ENCODE measurements at places on chromosomes 3 and 15. TPM values are rescaled to one million over a fixed set of nuclear protein-coding genes. Genes with fewer than 3 reads are reported as not detected.

GRCh38 chr3:89059211-89059925 lies 48.1 kb upstream of the EPHA3 start:
- DNase-seq, result no peak

GRCh38 chr3:71149959-71150954 lies 433.3 kb downstream of the FOXP1 start:
- DNase-seq, result no peak

DNA sequence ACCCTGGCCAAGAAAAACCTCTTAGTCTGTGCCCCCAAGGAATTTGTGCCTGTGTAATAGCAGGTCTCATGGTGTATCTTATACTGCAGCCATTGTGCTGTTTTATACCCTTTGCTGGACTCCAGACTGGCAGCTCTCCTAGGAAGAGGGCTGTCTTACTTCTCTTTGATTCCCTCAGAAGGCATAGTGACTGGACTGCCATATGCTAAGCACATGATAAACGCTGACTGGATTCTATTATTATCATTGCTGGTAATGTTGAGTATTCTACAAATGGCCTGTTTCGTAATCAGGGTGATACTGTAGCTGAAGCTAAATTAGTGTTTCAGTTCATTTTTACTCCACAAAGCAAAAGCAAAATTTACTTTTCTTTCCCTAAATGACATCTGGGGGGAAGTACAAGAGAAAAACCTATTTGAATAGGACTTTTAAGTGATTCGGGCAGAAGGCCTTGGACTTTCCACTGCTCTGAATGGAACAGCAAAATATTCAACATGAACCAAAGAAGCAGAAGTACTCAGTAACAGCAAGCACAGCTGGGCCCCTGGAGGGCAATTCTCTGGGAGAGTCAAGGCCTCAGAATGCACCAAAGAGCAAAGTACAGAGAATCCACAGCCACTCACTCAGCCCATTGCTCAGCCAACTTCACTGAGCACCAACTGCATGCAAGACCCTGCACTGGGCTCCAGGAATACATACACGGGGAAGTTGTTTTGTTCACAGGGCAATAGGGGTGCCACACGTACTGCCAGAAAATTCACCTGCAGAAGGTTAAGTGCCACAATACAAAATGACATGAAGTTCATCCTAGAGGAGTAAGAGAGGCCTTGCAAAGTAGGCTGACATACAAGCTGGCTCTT lies 7.9 kb upstream of the BCL2A1 start:
- no peak for DNase-seq

Gene ABCC5
- 37.6 TPM for total RNA-seq

- no peak for DNase-seq
These were observed 117.9 kb downstream of the MITF start for GRCh38 chr3:69856965-69857705.

DNA sequence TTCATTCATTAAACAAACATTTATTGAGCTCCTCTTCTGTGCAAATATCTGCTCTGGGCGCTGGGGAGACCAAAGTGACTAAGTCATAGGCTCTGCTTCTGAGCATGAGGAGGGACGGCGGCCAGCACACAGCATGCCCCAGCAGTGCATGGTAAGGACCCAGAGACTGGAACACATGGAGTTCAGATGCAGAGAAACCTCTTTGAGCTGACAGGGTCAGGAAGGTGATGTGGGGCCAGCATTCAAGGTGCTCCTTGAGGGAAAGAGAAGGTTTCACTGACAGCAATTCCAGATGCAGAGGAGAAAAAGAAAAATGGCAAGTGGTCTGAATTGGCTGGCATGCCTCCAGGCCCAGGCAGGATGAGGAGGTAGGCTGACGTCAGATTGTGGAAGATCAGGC lies 234.5 kb downstream of the UACA start:
- DNase-seq, result no peak

- no peak for DNase-seq
These were observed 266.2 kb upstream of the LYSMD4 start for GRCh38 chr15:99999282-100000070.

Gene CDAN1
- total RNA-seq, result 20.0 TPM

Gene CACNA1D
- total RNA-seq, result 1.9 TPM

DNA sequence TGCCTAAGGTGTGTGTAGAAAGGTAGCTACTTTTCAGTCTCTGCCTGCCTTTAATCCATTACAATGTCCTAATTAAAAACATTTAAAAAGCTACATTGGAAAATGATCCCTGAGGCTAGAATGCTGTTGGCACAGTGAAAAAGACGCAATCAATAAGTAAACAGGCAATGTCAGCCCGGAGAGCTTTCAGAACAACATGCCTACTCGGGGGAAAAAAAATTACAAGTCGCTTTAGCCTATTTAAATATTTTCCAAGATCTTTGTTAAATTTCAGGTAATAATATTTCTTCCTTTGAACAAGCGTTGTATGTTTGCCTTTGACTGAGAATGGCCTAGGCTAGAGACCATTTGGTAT lies 46.6 kb upstream of the CD47 start:
- no peak for DNase-seq

DNA sequence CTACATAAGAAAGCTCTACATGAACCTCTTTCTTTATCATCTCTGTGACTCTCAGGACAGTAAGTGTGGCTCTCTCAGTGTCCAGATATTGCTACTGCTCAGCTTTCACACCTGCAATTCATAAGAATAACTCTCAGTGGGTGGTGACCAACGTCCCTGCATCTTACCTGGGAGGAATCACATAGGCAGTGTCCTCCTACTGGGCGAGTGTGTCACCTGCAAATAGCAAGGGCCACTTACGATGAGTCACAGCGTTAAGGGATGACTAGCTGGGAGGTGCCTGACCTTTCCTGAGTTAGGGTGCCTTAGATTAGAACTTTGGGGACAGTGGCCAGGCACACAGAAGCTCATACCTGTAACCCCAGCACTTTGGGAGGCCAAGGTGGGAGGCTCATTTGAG lies 90.8 kb upstream of the C3orf80 start:
- peak; percentile 37 for DNase-seq

DNA sequence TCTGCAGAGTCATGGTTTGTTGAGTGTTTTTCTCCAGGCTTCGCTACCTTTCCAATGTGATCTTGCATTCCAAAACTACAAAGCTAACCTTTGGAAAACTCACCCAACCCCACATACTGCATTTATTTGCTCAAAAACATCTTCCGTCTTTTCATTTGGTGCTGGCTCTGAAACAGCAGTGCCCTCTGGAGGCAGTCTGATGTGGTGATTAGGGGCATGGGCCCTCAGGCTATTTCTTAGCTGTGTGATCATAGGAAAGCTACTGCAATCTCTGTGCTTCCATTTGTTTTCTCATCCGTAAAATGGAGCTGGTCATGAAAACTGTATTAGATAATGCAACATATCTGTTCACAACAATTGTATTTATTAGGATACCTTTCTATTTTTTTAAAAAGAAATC lies 47.0 kb downstream of the MTHFS start:
- peak; percentile 60 for DNase-seq

GRCh38 chr15:52071570-52071969 lies 41.0 kb downstream of the BCL2L10 start:
- no peak for DNase-seq

- DNase-seq, result no peak
These were observed 43.1 kb downstream of the BHLHE40 start for GRCh38 chr3:5022187-5022965.

- DNase-seq, result peak; percentile 38
These were observed 20.2 kb upstream of the CORO2B start for GRCh38 chr15:68558318-68559305.

- peak; percentile 93 for DNase-seq
These were observed 49.4 kb upstream of the AKAP13 start for GRCh38 chr15:85330901-85331588.

GRCh38 chr3:17239417-17239816 lies 354.7 kb downstream of the PLCL2 start:
- no peak for DNase-seq

- peak; percentile 67 for DNase-seq
These were observed 4.5 kb upstream of the PARP15 start for GRCh38 chr3:122572940-122573412.

Gene SLCO2A1
- 0.98 TPM for total RNA-seq

DNA sequence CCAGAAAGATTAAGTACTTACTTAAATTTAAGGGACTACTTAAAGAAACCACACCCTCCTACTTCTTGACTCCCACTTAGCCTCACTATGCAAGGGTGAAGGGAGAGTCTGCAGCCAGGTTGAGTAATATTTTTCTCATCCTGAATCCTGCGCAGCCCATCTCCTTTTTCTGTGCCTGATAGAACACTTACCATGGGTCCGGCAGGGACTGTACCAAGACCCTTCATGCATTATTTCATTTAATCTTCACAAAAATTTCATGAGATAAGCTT lies 562.6 kb upstream of the CFAP20DC start:
- no peak for DNase-seq

DNA sequence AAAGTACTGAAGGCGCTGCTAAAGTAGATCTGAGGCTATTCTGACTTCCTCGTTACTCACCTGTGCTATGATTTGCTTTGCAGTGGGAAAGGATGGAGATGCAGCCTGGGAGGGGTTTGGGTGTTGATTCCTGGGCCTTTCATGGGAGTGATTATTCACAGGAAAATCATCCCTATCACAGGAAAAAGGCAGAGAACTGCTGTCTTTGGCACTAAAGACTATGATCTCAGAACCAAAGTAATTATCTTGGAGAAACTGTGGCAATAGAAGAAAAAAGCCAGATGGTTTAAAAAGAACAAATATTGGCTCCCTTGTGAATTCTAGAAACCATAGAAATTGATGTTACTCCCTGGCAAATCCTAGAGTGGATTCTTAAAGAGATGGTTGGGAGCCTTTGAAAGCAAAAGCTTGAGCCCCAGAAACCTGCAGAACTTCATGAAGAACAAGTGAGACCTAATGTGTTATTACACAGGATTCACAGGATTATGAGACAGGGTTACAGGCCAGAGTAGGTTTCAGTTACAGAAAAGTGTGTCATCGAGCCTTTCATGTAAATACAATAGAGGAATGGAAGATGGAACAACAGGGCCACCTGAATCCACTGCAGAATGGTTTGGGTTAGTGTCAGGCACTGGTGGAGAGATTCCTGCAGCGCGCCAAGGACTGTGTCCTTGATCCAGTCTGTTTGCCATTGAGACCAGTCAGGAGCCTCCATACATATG lies 85.7 kb downstream of the OXNAD1 start:
- no peak for DNase-seq

Gene MESD
- 29.1 TPM for total RNA-seq

Gene RFTN1
- total RNA-seq, result 2.2 TPM

Gene DYNC1LI1
- total RNA-seq, result 56.2 TPM

Gene ATP13A5
- not detected for total RNA-seq

Gene DPPA4
- 796 TPM for total RNA-seq

DNA sequence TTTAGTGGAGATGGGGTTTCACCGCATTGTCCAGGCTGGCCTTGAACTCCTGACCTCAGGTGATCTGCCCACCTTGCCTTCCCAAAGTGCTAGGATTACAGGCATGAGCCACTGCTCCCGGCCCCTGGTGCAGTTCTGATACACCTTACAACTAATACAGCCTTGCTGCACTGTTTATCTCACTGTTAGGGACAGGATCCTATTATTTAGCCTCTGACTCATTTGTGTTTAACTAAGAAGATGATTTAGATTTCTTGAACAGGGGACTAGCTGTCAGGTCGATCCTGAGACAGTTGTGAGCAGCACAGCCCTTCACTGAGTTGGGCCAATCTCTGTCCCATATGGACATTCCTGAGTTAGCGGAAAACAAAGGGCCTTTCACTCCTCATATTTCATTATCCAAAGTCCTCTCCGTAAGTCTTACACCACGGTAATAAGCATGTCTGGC lies 19.2 kb downstream of the GYG1 start:
- DNase-seq, result no peak

GRCh38 chr3:52532517-52532837 lies 1.2 kb downstream of the NT5DC2 start:
- DNase-seq, result no peak

GRCh38 chr3:192840143-192840836 lies 77.4 kb downstream of the MB21D2 start:
- DNase-seq, result no peak

DNA sequence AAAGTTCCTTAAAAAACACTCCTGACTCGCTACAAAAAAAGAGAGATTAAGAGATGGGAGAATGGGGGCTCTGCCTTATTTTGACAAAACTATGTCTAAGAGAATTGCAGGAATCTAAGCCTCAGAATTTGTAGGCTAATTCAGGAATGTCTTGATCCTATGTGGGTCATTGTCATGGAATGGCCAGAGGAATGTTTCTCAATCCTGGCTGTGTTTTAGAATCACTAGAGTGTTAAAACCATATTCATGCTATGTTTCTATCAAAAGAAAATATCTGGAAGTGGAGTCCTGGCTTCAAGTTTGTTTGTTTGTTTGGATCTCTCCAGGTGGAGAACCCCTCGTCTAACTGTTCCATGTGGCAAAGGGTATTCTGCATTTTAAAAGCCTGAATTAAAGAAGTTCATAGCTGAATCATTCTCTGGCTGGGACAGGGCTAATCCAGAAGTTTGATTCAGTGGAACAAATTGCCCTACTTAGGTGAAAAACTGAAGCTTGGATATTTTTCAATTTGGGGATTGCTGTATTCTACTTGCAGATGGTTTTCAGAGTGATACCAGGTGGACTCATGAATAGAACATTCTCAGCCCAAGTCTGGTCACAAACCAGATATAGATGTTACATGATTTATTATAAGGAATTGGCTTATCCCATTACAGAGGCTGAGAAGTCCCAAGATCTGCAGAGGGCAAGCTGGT lies 28.2 kb downstream of the GJD2 start:
- DNase-seq, result no peak

Gene CLSTN2
- total RNA-seq, result 0.68 TPM

DNA sequence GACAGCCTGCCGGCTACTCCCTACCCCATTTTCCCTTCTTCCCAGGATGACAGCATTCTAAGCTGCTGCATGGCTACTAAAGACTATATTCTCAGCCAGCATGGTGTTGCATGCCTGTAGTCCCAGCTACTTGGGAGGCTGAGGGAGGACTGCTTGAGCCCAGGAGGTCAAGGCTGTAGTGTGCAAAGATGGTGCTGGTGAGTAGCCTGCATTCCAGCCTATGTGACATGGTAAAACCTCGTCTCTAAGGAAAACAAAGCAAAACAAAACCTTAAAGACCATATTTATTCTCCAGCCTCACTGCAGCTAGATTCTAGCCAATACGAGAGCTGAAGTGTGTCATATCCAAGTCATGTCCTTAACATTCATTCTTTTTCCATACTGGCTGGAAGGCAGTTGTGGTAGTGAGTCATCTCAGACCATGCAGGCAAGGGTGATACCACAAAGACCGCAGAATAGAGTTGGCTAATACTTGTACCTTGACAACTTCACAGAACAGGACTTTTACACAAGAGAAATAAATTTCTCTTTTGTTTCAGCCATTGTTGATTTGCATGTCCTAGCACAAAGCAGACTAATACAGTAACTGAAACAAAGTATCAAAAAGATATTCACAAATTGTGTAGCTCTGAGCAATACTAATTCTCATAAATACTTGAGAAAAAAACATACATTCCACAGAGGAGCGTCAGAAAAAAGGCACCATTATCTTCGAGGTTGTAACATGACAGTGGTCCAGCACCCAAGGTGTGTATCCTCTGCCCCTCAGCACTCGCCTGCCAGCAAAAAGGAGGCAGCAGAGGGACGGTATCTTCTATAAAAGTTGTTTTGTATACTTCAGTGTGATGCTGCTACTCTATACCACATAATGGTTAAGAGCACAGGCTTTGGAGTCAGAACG lies 14.8 kb downstream of the PBRM1 start:
- no peak for DNase-seq

Gene HIGD2B
- not detected for total RNA-seq

GRCh38 chr3:146431240-146431639 lies 38.1 kb downstream of the PLSCR2 start:
- DNase-seq, result no peak
